ENCODE measurements at places on chromosomes 6 and 20.

DNA sequence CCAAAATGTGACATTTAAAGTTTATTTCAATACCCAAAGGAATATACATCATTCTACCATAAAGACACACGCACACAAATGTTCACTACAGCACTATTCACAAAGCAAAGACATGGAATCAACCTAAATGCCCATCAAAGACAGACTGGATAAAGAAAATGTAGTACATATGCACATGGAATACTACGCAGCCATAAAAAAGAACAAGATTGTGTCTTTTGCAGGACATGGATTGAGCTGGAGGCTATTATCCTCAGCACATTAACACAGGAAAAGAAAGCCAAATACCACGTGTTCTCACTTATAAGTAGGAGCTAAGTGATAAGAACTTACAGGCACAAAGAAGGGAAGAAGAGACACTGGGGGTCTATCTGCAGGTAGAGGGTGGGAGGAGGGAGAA lies 22.4 kb downstream of the ATP9A start:
- no peak for DNase-seq

DNA sequence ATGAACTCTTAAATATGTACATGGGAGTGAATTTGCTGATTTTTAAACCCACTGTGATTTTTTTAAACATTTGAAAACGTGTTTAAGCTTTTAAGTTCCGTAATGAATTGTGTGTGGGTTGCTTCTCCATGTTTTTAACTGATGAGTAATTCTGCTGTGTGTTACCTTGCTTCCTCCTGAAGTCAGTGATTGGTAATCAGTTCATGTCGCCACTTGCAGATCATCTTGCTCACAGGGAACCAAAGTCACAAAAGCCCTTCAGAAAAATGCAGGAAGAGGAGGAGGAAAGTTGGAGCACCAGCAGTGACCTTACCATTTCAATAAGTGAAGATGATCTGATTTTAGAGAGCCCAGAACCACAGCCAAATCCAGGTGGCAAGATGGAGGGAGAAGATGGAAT lies 36.7 kb downstream of the KIZ start:
- no peak for DNase-seq

GRCh38 chr6:37049758-37050044 lies 44.2 kb downstream of the FGD2 start:
- DNase-seq, result no peak

GRCh38 chr6:90044833-90045381 lies 150.6 kb downstream of the GJA10 start:
- no peak for DNase-seq

DNA sequence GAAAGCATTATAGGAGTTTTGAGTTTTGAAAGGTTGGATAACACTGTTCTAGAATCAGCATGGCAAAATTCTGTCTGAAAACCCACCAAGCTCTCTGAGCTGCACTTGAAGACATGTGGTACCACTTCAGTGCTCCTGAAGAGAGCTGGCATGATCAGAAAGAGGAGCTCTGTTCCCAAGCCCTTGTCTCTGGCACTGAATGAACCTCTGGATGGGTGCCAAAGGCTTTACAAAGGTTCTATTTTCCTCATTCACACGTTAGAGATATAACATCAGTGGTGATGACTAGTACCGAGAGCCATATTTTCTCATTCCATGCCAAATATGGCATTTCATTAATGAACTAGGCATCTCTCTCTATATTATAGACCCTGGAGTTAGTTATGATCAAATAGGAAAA lies 301.8 kb upstream of the ID4 start:
- DNase-seq, result no peak

DNA sequence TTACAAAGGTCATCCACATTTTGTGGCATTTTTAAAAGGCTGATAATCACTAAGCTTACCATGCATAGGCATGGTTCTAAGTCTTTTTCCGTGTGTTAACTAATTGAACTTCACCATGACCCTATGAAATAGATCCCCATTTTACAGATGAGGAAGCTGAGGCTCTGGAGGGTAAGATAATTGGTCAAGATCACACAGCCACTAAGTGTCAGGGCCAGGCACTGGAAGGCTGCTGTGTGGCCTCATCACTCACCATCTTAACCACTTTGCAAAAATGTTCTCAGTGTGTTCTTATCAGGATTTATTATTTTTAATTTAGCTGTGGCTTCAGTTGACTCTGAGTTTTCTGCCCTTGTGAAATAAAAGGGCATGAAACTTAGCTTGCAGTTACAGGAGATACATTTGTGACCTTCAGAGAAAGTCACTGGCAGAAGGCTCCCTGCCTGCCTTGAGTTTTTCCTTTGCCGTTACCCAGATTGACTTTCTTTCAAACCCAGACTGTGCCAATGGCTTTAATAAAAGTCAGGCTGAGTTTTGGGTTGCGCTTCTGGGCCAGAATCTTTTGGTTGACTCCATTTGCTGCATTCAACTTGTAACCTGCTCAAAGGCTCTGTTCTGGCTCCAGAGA lies 82.0 kb downstream of the EZR start:
- DNase-seq, result no peak

DNA sequence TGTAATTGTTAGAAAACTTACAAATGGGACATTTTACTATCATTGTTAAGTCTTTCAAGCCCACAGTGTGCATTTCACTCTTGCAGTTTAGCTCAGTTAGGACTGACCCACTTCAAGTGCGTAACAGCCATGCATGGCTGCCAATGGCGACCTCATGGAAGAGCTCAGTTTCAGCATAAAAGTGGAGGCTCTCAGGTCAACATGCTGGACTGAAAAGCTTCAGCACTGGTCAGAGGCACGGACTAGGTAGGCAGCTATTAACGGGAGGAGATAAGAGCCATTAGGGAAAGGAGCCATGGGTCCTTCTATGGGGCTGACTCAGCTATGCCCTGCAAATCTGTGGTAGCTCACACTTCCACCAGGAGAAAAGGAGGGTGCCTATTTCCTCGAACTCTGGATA lies 101.8 kb downstream of the TTLL2 start:
- DNase-seq, result no peak

DNA sequence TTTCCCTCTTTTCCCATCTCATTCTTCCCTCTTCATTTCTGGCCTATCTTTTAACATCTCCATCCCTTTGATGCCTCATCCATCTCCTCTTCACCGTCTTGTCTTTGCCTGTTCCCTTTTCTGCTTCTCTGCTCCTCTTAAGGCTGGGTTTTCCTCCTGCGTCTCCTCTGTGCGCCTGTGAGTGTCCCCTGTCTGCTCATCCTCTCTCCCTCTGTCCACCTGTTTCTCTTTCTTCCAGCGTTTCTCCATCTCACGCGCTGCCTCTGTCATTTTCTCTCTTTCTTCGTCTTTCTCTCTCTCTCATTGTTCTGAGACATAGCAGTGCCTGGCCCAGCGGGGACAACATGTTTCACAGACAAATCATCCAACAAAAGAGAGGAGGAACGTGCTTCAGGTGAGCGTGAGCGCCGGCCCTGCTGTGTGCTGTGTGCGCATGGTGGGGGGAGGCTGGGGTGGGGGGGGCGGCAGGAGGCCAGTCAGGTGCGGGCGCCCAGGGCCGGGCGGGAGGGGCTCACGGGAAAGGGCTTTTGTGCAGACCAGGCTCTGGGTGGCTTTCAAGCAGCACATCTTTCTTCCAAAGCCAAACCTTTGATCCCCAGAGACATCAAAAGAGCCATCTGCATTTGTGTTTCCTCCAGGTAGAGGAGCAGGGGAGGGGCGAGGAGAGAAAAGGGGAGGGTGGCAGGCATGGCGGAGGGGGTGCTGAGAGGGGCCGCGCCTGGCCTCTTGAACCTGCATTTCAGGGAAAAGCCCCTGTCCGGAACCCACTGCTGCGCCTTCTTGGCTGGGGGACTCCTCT lies 121.3 kb downstream of the VEGFA start:
- DNase-seq, result no peak

DNA sequence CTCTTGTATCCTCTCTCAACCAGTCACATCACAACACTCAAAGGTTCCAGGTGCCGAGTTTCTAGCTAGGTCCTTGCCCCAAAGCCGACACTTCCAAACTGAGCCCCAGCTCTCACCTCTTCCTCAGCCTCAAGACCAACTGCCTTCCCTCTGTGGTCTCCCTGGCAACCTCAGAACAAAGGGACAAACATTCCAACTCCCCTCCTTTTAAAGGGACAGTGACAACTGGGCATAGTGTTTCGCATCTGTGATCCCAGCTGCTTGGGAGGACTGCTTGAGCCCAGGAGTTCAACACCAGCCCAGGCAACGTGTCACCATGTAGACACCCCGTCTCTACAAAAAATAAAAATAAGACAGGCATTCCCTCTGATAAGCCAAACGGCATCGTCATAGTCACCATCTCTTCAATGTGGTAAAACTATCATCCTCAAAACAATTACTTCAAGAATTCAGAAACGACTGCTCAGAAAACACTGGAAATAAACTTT lies 11.3 kb downstream of the DIDO1 start:
- DNase-seq, result no peak

GRCh38 chr6:111549746-111550145 lies 55.9 kb downstream of the TRAF3IP2 start:
- DNase-seq, result no peak

DNA sequence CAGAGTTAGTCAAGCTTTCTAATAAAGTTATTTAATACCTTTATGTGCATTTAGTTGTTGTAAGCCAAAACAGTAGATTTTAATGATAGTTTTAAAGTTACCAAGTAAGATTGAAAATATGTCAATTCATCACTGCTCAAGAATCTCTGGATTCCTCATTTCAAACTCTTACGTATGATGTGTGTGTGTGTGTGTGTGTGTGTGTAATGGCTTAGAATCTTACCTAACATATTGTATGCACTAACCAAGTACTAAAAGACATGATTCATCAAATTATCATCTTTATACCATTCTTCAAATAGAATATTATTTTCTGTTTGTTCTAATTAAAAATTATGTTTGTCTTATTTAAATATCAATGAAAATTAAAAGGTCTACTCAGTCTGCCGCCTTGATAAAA lies 41.5 kb upstream of the ZNF337 start:
- DNase-seq, result no peak

- DNase-seq, result no peak
Observed at GRCh38 chr6:158255989-158256601, 56.2 kb upstream of the TULP4 start.

- DNase-seq, result no peak
Observed at GRCh38 chr20:23546435-23547144, 21.7 kb downstream of the CST9L start.

GRCh38 chr6:75932067-75932466 lies 140.4 kb downstream of the IMPG1 start:
- no peak for DNase-seq

DNA sequence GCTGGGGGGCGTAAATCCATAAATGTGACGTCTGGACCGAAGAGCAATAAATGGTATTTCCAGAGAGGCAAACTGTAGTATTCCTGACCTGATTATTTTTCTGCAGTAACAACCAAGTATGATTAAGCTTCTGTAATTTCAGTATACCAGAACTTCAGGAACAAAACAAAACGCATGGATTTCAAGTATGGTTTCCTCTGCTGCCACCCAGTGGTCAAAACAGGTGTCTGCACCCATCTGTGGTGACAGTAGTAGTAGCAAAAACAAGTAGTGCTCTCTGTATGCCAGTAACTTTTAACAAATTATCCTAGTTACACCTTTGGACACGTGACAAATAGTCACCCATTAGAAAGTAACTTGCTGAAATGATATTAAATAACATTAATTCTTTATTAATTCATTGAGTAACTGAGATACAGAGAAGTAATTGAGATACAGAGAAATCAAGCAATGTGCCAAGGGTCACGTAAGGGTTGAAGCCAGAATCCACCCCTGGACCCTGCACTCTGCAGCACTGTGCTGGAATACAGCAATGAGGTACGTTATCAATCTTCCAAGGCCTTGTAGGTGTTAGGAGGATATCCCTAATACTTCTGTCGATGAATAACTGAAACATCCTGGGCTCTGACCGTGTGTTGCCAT lies 7.9 kb downstream of the CALHM4 start:
- no peak for DNase-seq

DNA sequence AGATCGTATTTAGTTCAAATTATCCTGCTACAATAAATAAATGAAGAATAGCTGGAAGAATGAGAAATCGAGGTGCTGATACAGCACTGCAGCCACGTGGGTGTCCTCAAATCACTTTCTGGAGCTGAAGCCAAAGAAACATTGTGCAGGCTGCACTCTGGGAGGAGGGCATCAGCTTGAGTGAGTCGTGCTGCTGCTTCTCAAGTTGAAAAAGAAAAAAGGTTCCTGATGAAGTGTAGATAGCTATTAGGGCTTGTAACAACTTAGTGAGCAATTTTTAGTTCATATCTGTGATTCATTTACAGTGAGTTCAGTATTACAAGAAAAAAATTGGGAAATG lies 40.5 kb downstream of the DSE start:
- DNase-seq, result no peak

- DNase-seq, result peak; percentile 72
Observed at GRCh38 chr6:111713236-111713635, 107.6 kb upstream of the TRAF3IP2 start.

GRCh38 chr20:53814060-53814459 lies 220.4 kb upstream of the ZNF217 start:
- DNase-seq, result no peak
